DMS153 (cell line): ENCODE measurements at places on chromosomes 2 and 18.

- no peak for DNase-seq
Observed at GRCh38 chr2:219739866-219740440, 112.5 kb downstream of the SLC4A3 start.

DNA sequence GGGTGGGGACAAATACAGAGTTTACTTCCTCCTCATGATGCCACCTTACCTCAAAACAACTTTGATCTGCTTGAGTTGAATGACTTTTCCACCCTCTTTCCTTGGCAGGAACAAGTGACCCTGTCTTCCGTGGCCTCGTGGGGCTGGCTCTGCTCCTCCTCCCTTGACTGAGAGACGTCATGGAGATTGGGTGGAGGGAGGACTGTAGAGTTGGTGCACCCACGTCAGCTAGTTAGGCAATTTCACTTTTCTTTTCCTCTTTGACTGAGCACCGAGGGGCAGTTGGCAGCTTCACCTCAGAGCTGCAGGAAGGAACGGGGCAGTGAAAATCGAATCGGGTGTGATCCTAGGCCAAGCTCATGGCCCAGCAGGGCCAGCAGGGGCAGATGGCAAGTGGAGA, at the start of gene SP140:
Gene SP140, plus strand, starts transcription at position 251 of the 400 bp plus-strand sequence. Its CDS starts 109 bp downstream, at position 360.
- DNase-seq, result no peak

- DNase-seq, result peak; percentile 93
Observed at GRCh38 chr2:45611020-45611859, at the start of gene SRBD1. TSS of gene SRBD1 (minus strand) at chr2:45611267. CDS start at chr2:45605441, 5,826 bp downstream.

- no peak for DNase-seq
Observed at GRCh38 chr2:230875347-230876315, 10.9 kb downstream of the ITM2C start.

DNA sequence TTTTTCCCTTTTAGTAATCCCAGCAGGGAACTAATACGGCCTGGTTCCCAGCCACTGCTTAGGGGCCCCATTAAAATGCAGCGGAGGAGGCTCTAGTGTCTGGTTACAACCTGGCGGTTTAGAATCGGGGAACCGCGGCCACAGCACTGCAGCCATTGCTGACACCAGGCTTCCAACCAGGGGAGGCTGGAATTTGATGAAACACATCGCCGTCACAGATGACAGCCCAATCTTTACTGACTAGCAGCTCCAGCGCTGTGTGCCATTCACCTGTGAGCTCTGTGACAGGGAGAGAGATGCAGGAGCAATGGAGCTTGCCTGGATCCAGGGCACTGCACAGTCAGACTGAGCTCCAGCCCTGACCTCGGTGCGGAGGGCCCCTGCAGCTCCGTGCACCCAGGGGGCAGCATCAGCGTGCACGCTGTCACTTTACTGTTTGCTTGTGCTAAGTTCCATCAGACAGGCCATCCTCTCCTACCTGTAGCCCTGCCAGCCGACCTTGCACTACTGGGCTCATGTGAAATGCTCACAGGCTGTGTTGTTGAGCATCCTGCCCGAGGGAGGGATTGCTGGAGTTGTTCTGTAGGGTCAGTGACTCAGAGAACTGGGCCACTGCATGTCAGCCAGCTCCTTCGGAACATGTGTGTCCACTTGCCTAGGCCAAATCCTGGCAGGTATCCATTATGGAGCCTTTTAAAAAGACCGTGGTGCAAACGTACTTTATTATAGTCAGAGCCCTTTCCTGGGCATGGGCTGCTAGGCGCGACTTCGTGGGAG, 203.5 kb downstream of the SEPTIN10 start:
- DNase-seq, result no peak

GRCh38 chr2:239326831-239327535, 73.8 kb downstream of the HDAC4 start:
- no peak for DNase-seq

- DNase-seq, result no peak
Observed at GRCh38 chr2:10787176-10787968, 25.2 kb downstream of the PDIA6 start.

- no peak for DNase-seq
Observed at GRCh38 chr2:140586379-140586778, 1544.4 kb downstream of the LRP1B start.

GRCh38 chr2:38154395-38154794, 78.4 kb upstream of the CYP1B1 start:
- no peak for DNase-seq

DNA sequence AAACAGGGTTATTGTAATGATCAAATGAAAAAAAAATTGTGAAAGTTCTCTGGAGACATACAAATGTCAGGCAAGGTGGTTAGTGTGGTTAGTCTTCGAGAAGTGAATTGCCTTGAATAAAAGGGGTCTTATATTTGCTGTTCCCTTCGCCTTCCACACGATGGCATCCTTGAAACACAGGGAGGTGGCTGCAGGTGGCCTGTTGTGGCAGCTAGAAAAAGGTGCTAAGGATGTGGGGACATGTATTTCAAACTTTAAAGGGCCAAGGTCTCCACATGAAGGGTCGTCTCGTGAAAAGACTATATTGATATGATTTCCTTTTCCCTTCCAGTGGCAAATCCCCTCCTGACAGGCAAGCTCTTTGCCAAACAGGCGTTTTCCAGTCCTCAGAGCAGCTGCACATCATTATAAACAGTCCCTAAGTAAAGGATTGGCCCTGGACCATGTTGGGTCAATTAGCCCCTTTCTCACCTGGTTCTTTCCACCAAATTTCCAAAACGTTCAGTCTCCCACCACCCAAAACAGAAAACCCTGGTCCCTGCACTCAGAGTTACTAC, 68.5 kb downstream of the COPS8 start:
- DNase-seq, result no peak

DNA sequence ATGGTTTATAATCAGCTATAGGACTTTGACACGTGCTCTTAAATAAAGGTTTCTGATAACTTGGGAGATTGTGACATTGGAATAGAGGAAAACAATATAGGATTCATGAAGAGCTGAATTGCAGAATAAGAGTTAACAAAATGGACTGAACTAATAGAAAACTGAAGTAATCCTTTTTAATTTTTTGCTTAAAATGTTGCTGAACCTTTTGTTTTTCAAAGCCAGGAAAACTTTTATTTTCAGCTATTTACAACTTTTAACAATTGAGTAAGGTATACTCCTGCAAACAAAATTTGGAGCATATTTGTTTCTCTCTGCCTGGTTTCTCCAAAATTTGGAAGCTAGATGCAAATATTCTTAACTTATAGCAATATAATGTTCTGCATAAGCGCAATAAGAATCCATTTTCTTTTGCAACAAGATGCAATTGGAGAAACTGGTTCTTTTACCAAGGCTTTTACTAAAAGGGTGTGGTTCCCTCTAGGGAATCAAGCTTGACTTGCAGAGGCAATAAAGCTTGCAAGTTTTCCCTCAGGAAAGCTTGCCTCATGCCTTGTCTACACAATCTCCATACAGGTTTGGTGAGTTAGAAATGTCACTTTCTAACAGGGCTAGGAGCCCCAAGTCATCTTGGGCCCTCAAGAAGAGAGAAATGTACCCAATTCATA, 10.3 kb upstream of the PDK1 start:
- no peak for DNase-seq

DNA sequence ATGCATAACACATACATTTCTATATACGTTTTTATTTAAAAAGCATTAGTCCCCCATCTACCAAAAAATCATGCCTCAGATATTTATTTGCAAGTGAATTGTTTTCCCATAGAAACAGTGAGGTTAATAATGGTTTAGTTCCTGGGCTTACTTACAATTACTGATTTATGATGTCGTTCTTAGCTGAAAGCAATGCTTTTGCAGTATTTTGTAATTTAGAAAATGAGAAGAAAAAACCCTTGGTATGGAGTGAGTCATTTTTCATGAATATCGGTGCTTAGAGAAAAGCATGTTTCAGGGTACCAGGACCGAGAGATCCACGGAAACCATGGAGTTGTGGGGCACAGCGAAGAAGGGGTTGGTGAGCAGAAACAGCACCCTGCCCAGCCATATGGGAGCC, 12.0 kb upstream of the CDK15 start:
- DNase-seq, result no peak

DNA sequence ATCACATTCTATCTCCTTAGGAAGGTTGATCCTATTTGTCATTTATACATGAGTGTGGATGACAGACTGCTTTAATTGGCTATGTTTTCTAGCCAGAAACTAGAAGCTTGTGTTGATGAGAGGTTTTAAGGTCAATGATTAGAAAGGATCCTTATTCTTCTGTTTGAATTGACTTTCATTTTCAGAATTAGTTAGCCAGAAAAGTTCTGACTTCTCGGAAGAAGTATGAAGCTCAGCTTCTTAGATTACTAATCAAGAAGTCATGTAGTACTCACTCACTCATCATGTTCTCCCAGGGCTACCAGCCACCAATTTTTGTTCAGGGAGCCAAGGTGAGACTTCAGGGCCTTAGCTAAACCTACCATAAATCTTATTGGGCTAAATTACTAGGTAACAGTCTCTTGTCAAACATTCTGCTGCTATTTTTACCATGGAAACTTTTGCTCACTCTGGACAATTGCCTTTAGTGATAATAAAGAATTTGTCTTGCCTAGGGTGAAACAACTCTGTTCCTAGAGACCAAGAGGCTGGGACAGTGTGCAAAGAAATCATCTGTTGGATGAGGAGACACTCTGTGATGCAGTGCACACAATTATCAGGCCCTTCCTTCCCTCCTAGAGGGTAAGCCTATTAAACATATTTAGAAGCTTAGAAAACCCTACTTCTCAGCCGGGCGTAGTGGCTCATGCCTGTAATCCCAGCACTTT, 111.6 kb upstream of the DNMT3A start:
- no peak for DNase-seq

DNA sequence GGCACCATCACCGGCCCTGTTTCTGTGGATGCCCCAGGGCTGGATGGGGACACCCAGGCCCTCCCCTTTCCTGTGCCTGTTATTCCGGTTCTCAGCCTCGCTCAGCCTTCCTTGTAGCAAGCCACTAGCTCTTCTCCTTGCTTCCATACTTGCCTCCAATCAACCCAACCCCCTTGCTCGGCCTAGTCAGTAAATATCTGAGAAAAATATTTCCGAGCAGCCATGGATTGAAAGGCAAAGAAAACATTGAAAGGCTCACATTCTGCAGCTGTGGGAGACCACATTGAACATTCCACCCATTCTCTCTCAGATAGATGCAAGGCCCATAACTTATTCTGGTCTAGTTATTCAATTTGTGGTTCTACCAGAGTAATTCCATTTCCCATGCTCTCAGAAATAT, 114.9 kb downstream of the SPP2 start:
- DNase-seq, result no peak

DNA sequence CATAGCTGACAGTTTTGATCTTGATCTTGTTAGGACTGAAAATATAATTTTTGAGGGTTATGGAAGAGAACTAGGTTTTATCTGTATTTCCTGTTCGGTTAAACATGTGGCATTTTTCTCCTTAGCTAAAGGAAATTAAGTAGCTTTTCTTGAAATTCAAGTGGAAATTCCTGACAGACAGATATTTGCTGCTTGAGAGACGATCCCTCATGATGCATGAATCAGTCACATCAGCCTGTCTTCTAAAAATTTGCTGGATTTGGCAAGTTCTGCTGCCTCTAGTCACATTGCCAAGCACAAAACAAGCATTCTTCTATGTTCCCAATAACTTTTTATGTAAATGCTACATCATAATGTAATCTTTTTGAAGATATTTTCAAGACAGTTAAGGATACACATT, 201.8 kb upstream of the ATP5MC3 start:
- no peak for DNase-seq

DNA sequence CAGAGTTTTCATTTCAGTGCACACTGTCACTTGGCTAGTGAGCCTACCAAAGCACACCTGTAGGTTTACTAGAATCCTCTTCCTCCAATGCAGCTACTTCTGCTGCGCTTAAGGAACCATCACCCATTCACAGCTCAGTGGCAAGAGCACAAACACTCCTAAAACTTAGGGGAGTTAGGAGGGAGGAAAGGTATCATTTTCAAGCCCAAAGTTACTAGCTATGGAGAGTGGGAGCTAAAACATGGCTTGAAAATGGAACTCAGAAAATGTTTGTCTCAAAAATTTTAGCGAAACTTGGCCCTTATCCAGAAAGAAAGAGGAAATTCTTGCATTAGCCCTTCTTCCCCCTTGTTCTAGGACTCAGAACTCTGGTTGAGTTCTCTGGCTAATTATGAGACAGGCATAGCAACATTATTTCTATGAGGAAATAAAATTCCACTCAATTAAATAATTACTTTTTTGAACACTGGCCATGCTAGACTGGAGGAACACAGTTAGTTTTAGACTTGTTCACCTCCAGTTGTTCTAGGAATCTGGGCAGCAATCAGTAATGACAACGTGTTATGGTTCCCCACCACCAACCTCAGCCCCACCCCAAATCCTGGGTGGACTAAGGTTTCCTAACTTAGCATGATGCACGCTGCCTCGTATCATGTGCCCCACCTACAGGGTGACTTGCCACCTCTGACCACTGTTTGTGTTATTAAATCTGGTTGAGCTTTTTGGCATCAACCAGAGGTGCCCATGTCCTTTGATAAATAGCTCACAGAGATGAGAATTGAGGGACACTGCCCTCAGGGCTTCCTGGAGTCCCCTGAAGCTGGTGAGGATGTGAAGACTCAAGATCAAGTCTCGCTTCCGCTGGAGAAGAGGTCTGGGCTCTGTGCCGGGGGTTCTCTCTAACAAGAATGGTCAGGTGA, 32.8 kb downstream of the LPIN2 start:
- no peak for DNase-seq

DNA sequence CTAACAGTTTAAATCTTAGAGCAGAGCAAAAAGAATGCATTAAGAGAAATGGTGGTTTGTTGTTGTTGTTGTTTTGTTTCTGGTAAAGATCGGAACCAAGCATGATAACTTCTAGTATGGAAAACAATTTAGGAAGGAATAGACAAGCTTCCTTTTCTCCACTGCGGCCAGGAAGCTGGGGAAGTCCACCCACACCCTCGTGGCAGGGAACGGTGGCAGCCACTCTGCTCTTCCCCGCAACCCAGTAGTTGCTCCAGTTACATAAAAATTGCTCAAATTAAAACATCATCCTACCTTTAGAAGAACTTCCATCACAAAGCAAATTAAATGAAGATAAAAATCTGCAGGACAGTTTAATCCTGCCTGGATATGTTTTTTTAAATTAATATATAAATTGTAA, 113.0 kb downstream of the RBMS1 start:
- DNase-seq, result no peak

- no peak for DNase-seq
Observed at GRCh38 chr2:71347517-71347916, 15.9 kb downstream of the ZNF638 start.

- no peak for DNase-seq
Observed at GRCh38 chr18:4146797-4147196, 308.3 kb downstream of the DLGAP1 start.

DNA sequence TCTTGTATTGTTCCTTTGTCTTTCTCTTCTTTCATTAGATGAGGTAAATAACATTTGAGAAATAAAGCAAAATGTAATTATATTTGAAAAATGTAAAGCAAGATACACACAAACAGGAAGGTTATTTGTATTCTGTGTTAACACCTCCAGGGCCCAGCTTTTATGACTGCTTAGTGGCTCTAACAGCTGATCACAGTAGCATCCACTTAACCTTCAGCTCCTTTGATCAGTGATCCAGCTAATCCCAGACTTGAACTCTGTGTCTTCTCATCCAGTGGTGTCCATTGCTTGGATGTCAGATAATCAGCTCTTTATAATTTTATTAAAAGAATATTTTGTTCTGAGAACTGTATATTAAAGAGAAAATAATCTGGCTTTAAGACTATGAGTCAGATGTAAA, 44.5 kb downstream of the PSMD14 start:
- DNase-seq, result peak; percentile 23
